Posterior cingulate gyrus (tissue), 11 donors: ENCODE measurements at places on chromosomes 5 and 9.

GRCh38 chr5:173840111-173840983, 47.8 kb upstream of the CPEB4 start:
- no peak for DNase-seq

DNA sequence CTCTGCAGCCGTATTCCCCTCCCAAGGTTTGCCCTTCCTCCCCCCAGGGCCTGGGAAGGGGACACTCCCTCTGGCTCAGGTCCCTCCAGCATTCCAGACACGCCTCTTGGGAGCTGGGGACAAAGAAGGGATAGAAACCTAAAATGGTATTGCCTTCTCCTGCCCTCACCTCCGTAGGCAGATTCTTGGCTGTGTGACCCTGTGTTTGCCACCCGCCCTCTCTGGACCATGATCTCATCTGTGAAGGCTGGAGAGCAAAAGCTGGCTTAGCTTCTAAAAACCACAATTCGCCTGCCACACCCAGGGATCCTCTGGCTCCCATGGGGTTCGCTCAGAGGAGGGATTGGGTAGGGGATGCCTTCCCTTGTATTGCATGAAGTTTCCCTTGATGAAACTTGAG, 7.7 kb downstream of the AQP3 start:
- DNase-seq: no peak

DNA sequence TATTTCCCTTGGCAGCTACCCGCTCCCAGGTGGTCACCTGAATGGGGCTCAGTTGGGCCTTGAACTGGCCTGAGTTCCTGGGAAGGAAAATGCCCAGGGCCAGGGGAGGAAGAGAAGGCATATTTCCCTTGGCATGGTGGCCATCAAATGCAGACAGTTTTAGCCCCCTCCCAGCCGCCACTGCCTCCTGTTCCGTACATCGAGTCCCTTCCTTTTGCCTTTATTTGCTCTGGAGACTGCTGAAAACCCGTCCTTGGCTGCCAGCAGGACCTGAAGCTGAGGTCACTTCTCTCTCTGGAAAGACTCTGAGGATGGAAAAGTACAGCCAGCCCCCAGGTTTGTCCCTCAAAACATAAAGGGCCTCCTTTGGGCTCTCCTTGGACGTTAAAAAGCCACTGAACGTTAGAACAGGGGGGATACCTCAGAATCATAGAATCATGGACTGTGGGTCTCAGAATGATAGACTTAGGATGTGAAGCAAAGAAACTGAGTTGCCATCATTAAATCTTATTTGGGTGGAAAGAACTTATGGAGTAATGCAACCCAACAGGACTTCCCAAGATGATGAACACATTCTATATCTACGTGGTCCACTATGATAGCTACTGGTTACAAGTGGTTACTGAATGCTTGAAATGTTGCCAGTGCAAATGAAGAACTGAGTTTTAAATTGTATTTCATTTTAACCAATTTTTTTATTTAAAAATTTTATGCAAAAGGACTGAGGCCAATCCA, 7.1 kb downstream of the SPARC start:
- no peak for DNase-seq

DNA sequence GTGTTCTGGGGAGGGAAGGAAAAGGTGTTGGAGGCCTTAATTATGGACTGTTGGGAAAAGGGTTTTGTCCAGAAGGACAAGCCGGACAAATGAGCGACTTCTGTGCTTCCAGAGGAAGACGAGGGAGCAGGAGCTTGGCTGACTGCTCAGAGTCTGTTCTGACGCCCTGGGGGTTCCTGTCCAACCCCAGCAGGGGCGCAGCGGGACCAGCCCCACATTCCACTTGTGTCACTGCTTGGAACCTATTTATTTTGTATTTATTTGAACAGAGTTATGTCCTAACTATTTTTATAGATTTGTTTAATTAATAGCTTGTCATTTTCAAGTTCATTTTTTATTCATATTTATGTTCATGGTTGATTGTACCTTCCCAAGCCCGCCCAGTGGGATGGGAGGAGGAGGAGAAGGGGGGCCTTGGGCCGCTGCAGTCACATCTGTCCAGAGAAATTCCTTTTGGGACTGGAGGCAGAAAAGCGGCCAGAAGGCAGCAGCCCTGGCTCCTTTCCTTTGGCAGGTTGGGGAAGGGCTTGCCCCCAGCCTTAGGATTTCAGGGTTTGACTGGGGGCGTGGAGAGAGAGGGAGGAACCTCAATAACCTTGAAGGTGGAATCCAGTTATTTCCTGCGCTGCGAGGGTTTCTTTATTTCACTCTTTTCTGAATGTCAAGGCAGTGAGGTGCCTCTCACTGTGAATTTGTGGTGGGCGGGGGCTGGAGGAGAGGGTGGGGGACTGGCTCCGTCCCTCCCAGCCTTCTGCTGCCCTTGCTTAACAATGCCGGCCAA, 19.1 kb downstream of the PTGES2 start:
- no peak for DNase-seq

- no peak for DNase-seq
These were observed 67.8 kb downstream of the PTCD2 start for GRCh38 chr5:72387985-72388384.

DNA sequence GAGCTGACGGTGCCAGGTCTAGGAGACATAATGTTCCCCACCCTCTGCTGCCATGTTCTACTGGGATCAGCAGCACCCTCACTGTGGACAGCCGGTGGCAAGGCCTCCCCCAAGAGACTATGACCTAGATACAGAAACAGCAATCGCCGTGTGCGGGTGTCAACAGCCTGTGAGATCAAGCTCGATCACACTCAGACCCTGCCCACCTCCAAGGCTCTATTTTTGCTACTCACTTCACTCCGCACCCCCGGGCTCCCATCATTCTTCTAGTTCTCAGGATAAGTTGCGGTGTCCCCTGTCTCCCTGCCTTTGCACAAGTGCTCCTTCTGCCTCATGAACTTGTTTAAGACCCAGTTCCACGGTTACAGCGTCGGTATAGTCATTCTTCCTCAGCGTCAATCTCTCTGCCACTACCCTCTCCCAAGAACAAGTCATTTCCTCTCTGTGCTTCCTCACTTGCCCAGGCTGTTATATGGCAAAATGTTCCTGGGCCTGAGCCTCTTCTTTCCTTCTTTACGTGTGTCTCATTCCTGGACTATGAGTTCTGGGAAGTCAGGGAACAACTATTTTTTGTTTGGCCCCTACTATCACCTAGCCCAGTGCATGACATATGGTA, 5.4 kb upstream of the DOCK8 start:
- no peak for DNase-seq

GRCh38 chr5:88818296-88818695, 64.7 kb downstream of the MEF2C start:
- no peak for DNase-seq

DNA sequence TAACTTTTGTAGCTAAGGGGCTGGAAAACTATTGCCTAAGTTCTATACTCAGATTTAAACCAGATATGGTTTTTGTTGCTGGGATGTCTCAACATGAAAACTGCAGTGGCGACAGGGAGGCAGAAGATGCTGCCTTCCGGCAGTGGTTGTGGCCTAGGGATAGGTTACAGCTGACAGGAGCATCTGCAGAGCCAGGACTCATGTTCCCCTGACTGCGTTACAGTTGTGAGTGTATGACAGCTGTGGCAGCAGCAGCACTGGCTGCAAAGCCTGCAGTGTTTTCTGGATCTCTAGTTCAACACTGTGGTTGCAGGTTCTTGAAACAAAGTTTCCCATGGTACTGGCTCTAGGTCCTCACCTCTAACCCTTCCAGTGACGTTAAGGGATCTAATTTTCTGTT, 498.8 kb upstream of the CDH18 start:
- no peak for DNase-seq
